ENCODE measurements at places on chromosomes 3 and 15. TPM values are rescaled to one million over a fixed set of nuclear protein-coding genes. Genes with fewer than 3 reads are reported as not detected.
A peak's percentile ranks its signal among the peaks of the same experiment; 100 is the strongest.

The P2RY13 gene
- total RNA-seq = 3.0 TPM

- peak; percentile 9 for DNase-seq
These were observed 63.8 kb downstream of the LRRC49 start for GRCh38 chr15:70956201-70956995.

DNA sequence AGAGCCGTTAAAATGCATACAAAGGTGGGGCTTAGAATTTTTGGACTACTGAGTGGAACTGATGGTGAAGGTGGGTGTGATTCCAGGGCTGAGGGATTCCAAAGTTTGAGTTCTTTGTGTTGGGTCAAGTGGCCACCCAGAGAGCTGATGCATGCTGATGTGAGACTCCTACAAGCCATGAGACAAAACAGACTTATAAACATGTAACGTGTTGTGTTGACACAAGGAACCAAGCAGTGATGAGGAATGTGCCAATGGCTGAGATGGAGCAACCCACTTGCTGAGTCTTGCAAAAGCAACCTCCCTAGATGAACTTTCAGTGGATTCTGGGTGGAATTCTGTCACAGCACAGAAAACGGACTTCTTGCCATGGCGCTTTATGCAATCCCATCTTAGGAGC is 289.0 kb downstream of the TLE3 start:
- no peak for DNase-seq

The MBD4 gene
- total RNA-seq = 23.3 TPM

- DNase-seq = peak; percentile 35
These were observed 25.4 kb downstream of the ISG20 start for GRCh38 chr15:88664151-88664778.

DNA sequence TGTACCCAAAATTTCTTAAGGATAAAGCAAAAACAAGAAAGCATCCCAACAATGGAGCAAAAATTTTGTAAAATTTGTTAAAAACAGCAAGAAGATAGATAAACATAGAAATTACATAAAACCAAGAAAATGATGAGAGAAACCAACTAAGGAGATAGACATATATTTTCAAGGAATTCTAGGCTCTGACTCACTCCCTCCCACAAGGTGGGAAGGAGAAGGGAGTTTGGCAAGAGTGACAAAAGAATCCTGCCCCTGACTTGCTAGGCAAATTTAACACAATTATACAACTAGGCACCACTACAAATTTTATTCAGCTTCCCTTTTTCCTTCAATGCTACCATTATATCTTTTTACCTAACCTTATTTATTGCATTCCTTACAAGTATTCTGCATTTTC is 70.9 kb downstream of the MYO9A start:
- DNase-seq = no peak

DNA sequence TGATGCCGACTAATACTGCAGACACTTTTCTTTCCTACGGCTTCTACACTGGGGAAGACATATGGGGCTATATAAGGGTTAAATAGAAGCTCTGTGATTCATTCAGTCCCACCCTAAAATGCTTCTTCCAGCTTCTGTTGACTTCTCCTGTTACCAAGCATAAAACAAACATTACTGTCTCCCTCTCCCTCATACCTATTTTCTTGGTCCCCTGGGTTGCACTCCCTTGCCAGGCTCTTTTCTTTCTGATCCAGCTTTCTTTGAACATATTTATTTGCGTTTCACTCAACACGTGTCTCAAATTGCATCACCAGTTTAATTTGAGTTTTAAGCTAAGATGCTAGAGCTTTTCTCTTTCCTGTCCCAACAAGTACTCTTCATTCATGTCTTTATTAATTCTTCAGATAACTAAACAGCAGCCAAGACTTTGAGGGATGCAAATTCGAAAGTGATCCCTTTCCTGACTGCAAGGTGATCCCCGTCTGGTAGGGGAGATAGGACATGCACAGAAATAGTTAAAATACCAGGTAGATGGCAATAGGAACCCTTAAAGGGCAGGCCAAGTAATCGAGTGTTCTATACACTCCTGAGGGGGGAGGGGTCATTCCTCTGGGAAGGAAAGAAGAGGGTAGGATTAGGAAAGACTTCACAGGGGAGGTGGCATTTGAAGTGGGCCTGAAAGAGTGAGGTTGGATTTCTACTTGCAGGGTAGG is 198.6 kb upstream of the BCL6 start:
- no peak for DNase-seq

DNA sequence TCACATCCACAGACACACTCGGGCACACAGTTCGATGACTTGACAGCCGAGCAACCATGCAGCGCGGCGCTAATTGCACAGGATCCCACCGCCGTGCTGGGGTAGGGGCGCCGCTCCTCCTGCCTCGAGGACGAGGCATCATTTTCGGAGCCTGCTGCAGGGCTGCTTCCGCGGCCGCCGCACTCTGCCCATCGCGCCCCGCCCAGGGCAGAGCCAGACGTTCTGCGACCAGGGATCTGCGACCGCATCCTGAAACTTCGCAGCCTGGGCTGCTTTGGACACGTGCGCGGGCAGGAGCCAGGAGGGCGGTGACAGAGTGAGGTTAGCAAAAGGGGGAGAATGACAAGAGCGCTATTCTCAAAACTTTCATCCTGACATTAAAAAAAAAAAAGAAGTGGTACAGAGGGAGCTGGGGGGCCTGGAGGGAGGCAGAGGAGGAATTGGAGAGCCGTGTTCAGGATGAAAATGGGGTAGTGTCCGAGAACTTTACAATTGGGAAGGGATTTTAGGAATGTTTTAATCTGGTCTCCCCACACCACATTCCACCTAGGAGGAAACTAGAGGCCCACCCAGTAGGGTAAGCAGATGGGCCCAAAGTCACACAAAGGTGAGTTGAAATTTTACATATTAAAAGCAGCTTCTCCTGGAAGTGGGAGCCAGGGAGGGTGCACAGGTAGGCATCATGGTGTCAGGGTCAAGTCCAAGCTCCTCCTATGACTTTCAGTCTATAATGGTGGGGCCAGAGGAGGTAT is 15.9 kb downstream of the IGDCC3 start:
- no peak for DNase-seq
